Fibroblast of villous mesenchyme (primary cell): ENCODE measurements at places on chromosomes 5 and 9. TPM values are rescaled to one million over a fixed set of nuclear protein-coding genes. Genes with fewer than 3 reads are reported as not detected.

- DNase-seq: peak; percentile 21
Observed at GRCh38 chr5:154647114-154647760, 107.9 kb upstream of the LARP1 start.

GRCh38 chr5:107864793-107865192, 194.1 kb upstream of the EFNA5 start:
- peak; percentile 6 for DNase-seq

DNA sequence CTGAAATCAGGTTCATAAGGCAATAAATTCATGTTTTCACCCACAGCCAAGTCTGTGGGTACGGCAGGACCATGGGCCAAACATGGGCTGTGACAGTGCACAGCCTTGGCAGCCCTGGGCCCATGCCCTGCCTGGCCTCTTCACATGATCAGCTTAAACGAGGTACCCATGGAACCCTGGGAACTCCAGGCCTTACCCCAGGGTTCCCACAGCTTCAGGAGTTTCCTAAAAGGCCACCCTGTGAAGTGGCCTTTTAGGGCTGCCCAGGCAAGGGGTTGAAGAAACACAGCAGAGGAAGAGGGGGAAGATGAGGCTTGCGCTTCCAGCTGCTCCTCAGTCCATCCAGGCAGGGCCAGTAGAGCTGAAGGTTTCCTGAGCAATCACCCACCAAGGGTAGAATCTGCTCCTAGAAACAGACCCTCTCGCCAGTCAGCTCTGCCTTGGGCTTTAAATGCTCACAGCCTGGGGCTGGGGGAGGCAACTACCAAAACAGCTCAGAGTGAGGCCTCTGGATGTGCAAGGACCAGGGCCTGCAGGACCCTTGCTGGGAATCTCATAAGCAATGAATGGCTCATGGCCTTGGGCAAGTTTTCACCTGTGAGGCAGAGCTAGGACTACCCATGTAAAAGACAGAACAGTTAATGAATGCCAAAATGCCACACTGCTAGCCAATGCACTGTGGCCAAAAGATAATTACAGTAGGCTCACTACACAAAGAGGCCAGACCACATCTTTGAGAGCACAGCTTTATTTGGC, 79.3 kb upstream of the LRRTM2 start:
- no peak for DNase-seq

DNA sequence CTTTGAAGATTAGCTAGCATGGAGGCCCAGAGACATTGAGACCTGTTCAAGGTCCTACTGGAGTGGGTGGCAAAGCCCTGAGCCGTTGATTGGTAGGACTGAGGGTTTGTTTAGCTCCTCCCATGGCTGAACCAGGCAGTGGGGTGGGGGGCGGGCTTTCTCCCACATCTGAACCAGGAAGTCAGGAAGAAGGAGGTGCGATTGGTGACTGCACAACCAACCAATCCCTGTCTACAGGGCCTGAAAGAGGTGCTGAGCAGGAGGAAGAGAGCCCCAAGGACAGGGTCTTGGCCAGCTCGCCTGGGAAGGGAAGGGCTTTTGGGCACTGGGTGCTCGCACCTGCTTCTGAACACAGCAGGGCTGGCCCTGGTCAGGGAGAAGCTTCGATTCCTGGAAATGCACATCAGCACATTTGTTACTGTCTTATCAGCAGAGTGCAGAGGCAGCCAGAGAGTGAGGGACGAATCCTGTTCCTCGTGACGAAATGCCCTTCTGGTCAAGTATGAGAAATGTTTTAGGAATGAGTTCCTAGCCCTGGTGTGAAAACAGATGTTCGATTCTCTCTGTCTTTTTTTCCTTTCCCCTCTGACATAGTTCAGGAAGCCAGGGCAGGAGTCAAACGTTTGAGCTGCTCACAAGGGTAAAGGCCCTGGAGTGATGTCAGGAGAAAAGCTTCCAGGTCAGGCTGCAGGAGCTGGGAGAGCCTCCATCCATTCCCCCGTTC, 294.8 kb upstream of the KLF4 start:
- peak; percentile 97 for DNase-seq

- peak; percentile 74 for DNase-seq
Observed at GRCh38 chr5:144549580-144549979, 378.9 kb downstream of the KCTD16 start.

DNA sequence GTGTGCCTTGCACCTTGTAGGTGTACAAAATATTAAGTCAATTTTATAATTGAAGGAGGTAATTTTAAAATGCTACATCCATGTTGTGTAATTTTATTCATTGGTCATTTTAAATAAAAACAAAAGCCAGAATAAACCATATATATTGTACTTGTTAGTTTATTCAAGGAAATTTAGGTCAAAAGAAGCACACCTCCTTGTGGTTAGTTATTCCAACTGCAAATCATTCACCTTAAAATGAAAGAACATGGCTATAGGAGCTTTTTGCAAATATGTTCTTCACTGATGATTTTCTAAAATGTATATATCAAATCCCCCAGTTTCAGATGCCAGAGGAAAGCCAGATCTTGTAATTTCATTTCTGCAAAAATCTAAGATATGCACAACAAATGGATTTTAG, 5.4 kb upstream of the MOCS2 start:
- DNase-seq: peak; percentile 27

DNA sequence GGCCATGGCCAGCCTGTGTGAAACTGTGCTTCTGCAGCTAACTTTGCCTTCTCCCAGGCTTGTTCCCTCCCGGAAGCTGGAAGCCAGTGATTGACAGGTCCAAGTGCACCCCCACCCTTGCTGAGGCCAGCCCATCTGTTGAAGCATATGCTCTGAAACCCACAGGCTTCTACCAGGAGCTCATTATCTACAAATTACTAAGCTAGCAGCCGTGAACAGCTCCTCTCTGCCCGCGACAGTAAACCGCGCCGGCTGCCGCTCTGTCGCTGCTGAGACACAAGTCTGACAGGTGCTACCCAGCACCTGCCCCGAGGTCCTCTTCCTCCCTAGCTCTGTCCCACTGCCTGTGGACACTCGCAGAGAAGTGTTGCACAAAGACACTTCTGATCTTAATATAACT, 490.9 kb downstream of the GADD45G start:
- DNase-seq: no peak

DNA sequence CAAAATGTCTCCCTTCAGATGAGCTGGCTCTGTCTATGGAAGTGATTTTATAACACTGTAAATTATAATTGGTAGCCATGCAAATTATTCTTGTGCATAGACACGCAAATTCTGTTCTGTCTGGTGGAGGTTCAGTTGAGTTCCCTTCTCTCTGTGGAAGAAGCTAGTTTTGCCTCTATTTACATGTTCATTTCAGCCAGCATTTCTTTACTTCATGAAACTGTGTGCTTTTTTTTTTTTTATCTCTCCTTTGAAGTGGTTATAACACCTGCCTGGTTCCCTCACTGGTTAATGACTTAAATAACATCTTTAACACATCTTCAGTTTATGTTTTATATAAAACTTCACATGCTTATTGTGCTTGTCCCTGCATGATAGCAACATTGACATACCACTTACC, 149.4 kb upstream of the FBXL7 start:
- no peak for DNase-seq

GRCh38 chr5:73494721-73495120, 3.5 kb upstream of the BTF3 start:
- no peak for DNase-seq

DNA sequence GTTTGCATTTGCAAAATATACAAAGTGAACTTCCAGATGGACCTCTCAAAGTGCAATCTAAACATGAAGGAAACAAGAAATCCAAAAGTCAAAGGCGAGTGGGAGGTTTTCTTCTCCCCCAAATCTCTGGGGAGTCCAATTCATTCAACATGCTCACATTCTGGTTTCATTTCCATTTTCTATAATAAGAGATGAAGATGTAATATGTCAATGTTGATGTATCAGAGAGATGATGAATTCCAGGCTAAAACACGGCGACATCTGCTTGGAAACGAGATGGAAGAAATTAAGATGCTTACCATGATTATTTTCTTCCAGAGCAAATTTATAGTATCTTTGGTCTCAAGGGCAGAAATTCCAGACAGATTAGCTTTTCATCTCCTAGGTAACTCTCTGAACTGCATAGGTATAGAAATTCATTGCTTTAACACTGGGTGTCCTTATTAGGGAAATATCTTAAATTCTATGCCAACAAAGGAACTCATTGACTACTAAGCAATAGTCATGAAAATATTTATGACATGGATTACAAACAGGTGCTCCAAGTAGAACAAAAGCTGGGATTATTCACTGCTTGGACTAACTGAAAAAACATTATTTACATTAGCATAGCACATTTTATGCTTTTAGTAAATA, 287.9 kb downstream of the SEC61B start:
- no peak for DNase-seq

- DNase-seq: peak; percentile 15
Observed at GRCh38 chr5:176388003-176388443, 375 bp downstream of the NOP16 start.

DNA sequence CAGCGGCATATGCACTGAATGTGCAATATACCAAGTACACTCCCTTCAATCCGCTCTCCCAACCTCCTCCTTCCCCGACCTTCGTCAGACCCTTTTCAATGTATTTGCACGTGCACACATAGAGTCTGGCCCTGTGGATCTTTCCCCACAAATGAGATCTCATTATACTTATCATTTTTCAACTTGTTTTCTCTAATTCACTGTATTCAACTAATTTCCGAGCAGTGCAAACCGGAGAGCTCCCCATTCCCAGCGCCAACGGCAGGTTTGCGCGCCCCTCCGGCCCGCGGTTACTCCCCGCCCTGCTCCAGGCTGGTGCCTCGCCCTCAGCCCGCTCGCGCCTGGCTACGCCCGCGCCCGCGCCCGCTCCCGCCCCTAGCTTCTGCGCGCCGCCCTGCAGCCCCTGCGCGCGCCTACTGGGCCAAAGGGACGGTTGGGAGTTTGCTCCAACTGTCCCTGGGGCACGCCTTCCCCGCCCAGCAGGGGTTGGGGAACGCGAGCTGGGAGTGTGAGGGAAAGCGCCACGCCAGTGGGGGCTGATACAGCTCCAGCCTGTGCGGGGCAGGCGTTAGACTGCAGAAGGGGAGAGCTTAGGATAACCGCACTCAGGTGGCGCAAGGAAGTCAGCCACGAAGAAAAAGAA, 3.3 kb upstream of the CDC20B start:
- DNase-seq: peak; percentile 24

Gene C9orf153
- total RNA-seq: 0.32 TPM in 1 of 2 replicates, not detected in the other

Gene ROR2
- total RNA-seq: 3.0 and 5.2 TPM in 2 replicates

Gene EPB41L4A
- 0.64 and 0.86 TPM in 2 replicates for total RNA-seq

Gene TEX48
- not detected in 2 replicates for total RNA-seq

Gene IFNB1
- total RNA-seq: not detected in 2 replicates

Gene SNX24
- 28.0 and 29.8 TPM in 2 replicates for total RNA-seq

Gene F2RL2
- 29.8 and 43.2 TPM in 2 replicates for total RNA-seq

Gene COX7C
- 94.7 and 127 TPM in 2 replicates for total RNA-seq
